Stimulated activated CD4-positive, alpha-beta T cell treated with anti-CD3 and anti-CD28 coated beads, Interleukin-1b, Interleukin-23, amount 100 ng/mL, for 48 hours (primary cell): ENCODE measurements at places on chromosomes 2 and 18.

DNA sequence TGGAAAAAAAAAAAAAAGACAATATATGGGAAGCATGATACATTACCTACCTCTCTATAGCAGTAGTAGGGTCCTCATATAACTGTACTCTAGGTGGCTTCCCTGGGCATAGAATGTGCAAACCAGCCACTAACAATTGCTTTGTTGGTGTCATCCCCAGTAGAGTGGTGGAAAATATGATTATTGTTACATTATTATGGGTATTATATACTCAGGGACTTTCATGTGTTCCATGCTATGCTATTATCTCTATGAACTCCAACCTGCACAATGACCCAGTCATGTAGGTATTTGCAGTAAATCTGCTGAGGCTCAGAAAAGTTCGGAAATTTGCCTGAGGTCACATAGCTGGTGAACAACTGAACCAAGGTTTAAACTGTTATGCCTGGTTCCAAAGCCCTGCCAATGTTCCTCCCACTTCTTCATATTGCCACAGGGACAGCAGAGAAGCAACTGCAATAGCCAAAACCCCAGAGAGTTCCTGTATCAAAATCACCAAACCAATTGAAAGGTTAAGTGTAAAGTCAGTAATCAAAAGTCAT is 52.6 kb upstream of the MAP4K4 start:
- DNase-seq = no peak

DNA sequence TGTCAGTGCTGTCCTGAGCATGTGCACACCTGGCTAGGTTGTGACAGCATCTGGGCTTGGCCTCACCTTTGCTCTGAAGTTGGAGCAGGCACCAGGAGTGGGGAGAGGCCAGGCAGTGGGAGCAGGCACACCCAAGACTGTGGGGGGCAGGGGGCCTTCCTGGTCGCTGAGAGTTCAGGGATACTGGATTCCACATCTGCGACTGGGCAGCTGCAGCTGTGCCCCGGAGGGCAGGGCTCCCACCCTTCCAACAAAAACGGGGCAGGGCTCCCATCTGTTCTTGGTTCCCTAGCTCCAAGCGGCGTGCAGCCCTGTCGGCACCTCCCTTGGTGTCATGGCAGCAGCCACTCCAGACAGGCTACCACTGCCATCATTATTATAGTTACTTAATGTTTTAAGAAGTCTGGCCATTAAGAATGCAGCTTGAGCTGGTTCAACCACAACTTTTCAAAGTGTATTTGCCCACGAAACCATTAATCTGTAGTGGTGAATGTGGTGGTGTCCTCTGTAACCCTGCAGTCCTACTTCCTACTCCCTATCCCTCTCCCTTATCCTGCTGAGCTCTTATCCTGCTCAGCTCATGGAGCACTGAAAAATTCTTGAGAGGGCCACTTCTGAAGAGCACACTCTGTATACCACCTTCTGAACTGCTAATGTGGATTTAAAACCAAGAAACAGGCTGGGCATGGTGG is 48.0 kb upstream of the RAB1A start:
- no peak for DNase-seq

GRCh38 chr2:86231680-86232372 is 32.6 kb downstream of the MRPL35 start:
- no peak for DNase-seq

GRCh38 chr2:150144546-150145298 is 342.7 kb downstream of the RND3 start:
- no peak for DNase-seq

DNA sequence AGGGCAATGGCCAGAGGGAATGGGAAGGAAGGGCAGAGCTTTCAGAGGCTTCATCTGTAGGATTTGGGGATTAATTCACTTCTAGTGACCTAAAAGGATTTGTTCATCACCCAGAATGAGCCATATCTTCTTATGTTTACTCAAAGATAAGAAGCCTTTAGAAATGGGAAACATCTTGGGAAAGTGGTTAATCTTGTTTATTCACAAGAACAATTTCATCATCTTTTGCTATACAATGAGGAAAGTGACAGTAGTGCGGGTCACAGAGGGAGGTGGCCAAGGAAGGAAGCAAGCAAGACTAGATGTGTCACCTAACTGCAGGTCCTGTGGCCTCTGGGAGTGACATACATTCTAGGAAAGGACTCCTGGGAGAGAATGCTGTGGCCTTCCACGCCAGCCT is 140.4 kb upstream of the ALPP start:
- DNase-seq = peak; percentile 10

- no peak for DNase-seq
Measured at GRCh38 chr2:206836722-206837121, 71.3 kb downstream of the FASTKD2 start.

DNA sequence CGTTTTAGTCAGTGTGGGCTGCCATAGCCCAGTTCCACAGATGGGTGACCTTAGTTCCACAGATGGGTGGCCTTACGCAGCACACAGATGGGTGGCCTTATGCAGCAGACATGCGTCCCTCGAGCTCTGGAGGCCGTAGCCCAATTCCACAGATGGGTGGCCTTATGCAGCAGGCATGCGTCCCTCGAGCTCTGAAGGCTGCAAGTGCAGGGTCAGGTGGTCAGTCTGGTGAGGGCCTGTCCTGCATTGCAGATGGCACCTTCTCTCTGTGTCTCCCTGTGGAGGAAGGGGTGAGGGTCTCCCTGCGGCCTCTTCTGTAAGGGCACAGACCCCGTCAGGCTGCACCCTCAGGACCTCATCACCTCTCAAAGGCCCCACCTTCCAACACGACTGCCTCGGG is 189.5 kb upstream of the TPO start:
- DNase-seq = no peak

- no peak for DNase-seq
Measured at GRCh38 chr18:9608728-9609127, 5.6 kb downstream of the PPP4R1 start.

GRCh38 chr18:48678237-48679115 is 139.6 kb downstream of the CTIF start:
- no peak for DNase-seq

DNA sequence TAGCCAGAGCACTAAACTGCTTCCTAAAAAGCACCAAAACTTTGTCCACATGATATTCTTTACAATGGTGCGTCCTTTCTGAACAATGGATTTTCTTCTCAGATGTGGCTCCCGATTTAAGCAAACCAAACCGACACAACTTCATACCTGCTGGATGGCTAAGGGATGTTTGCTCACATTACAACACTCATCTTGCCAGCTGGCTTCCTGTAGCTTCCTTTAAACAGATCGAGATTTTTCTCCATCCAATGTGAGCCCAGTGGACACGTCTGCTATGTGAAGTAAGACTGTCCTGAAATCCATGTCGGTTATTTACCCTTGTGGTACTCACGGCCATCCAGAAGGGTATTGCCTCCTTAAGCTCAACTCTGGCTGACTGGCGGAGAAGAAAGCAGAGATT is 126.5 kb downstream of the MAPK4 start:
- no peak for DNase-seq

- DNase-seq = no peak
Measured at GRCh38 chr2:6885968-6886367, 8.4 kb downstream of the RSAD2 start.
